ENCODE measurements at places on chromosomes 4 and X.
A peak's percentile ranks its signal among the peaks of the same experiment; 100 is the strongest.

- no peak for DNase-seq
These were observed 720.9 kb downstream of the FSTL5 start for GRCh38 chr4:161442921-161443320.

GRCh38 chr4:78885598-78885997, 53.6 kb downstream of the PAQR3 start:
- no peak for DNase-seq

- no peak for DNase-seq
These were observed 39.3 kb downstream of the SMPX start for GRCh38 chrX:21718575-21718974.

GRCh38 chr4:1011022-1011665, at the start of gene FGFRL1:
FGFRL1 (plus strand) TSS chr4:1011626; CDS start chr4:1012486, 860 bp downstream.
- DNase-seq = peak; percentile 95

DNA sequence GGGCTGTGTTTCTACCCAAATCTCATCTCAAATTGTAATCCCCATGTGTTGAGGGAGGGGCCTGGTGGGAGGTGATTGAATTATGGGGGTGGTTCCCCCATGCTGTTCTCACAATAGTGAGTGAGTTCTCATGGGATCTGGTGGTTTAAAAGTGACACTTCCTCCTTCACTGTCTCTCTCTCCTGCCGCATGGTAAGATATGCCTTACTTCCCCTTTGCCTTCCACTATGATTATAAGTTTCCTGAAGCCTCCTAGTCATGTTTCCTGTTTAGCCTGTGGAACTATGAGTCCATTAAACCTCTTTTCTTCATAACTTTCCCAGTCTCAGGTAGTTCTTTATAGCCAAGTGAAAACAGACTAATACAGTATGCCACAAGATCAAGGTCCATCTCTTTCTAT, 70.0 kb upstream of the MSX1 start:
- DNase-seq = no peak

- no peak for DNase-seq
These were observed 257.7 kb downstream of the OPHN1 start for GRCh38 chrX:68175562-68175961.

DNA sequence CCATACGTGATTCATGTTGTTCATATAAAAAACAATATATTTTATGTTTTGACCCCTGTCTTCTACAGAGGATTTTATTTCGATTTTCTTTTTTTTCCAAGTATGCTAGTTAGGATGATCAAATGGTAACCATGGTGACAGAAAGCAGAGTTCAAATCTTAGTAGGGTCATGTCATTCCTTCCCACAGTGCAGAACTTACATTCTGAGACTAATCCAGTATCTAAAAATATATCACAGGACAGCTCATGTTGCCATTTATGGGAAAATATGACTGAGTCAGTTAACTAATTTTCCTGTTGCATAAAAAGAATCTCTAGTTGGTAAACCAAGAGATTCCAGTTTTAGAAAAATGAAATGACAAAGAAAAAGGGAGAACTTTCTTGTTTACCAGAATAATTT, 209.5 kb downstream of the PARM1 start:
- DNase-seq = no peak

DNA sequence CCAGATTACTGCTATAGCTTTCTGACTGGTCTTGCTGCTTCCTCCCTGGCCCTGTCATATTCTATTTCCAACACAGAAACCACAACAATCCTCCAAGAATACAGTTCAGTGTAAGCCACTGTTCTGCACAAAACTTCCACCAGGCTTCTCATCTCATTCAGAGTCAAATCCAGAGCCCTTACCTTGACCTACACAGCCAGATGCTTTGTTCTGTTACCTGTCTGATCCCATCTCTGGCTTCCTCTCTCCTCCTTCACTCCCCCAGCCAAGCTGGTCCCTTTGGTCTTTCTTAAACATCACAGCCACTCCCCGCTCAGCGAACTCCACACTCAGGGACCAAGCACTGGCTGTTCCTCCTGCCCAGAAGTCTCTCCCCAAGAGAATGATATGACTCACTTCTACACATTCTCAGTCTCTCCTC, 84.8 kb upstream of the BMP2K start:
- DNase-seq = no peak

DNA sequence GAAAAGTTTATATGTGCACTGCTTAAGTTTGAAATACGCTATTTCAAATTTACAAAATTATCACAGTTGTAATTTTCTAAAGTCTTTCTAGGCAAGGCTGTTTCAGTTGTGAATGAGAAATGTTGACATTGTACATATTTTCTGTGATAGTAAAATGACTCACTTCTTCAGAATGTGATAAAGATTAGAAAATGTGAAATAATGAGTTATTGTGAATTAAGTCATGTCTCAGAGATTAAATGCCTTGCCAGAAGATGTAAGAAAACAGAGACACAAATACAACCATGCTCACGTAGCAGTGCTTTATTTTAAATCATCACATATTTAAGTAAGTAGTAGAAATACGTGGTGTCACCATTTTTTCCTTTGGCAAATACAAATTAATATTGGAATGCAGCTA, 768 bp downstream of the CLCN4 start:
- DNase-seq = no peak

DNA sequence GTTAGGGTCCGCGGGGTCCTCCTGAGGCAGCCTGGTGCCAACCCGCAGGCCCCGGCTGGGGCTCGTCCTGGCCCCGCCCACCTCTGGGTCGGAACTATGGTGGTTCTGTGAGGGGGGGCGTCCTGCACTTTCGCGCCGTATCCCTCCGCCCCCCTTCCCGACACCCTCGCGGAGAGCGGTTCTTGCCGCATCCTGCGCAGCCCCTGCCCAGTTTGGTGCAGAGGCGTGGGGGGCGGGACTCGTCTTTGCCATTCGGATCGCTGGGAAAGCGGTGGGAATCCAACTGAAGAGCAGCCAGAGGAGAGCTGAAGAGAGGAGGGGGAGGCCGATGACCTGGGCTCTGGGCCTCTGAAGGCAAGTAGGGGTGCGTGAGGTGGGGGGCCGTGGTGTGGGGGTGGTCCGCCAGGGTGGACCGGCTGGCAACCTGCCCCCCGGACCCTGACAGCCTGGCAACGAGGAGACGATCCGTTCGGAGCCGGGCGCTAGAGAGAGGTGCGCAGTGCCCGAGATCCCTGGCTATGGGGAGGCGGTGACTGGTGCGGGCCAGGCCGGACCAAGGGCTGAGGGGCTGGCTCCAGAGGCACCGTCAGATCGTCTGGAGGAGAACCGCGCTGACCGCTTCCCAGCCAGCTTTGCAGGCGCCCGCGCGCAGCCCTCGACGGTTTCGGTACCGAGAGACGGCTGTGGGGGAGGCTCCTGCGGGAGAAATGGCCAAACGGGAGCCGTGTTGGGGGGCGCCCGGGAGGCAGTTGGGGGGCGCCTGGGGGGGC, at the start of gene GPRASP1:
Gene GPRASP1 (plus strand): TSS at position 242 of the 770 bp plus-strand sequence. CDS start 2,431 bp downstream, outside the sequence.
- DNase-seq = peak; percentile 28

All from activated CD8-positive, alpha-beta T cell treated with anti-CD3 and anti-CD28 coated beads, Interleukin-2, amount 10 ng/mL, durations not matched to agents 7 days and 5 days (primary cell).